ENCODE measurements at places on chromosomes 16 and 17.
A peak's percentile ranks its signal among the peaks of the same experiment; 100 is the strongest.

DNA sequence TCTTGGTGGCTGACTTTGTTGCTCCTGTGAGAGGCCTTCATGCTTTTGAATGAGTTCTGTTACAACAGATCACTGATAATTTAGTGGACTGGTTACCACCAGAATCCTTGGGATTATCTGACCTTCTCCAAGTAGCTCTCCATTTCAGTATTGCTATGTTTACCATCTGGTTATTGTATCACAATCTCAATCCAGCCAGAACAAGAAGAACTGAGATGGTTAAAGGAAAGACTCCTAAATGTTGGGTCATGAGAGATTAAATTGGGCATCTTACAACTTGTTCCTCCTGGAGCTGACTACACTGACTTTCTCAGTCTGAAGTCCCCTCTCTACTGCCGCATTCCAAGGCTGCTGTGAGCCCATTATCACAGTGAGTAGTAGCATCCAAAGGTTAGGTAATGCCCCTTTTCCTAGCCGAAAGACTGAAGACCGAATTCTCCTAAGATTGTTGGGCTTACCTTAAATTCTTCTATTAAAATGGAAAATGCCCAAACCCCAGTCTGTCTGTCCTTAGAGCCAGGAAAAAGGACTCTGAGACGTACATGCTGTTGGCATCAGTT, 181.7 kb upstream of the TBX2 start:
- no peak for DNase-seq

DNA sequence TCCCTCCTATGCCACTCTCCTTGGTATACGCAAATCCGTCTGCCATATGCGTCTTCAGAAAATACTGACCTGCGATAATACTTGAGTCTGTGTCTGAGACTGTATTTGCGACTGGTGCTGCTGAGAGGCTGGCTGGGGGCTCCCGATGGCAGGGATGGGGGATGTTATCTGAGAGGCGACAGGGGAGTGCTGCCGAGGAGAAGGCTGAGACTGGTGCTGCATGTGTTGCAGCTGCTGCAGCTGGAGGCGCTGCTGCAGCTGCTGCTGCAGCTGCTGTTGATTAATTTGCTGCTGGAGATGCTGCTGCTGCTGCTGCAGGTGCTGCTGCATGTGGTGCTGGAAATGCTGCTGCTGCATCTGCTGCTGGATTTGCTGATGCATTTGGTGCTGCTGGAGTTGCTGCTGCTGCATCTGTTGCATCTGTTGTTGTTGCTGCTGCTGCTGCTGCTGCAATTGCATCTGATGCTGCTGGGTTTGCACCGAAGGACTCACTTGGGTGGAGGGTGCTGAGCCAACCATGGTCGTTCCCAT, 107.7 kb downstream of the TOX3 start:
- DNase-seq, result no peak

GRCh38 chr16:84597931-84598351, 19.9 kb downstream of the COTL1 start:
- peak; percentile 36 for DNase-seq

- DNase-seq, result no peak
Measured at GRCh38 chr16:66953462-66954096, 7.5 kb upstream of the CES3 start.

- DNase-seq, result no peak
Measured at GRCh38 chr16:85206472-85207356, 94.4 kb upstream of the CIBAR2 start.

GRCh38 chr17:34146440-34147043, 108.5 kb upstream of the CCL2 start:
- DNase-seq, result no peak

DNA sequence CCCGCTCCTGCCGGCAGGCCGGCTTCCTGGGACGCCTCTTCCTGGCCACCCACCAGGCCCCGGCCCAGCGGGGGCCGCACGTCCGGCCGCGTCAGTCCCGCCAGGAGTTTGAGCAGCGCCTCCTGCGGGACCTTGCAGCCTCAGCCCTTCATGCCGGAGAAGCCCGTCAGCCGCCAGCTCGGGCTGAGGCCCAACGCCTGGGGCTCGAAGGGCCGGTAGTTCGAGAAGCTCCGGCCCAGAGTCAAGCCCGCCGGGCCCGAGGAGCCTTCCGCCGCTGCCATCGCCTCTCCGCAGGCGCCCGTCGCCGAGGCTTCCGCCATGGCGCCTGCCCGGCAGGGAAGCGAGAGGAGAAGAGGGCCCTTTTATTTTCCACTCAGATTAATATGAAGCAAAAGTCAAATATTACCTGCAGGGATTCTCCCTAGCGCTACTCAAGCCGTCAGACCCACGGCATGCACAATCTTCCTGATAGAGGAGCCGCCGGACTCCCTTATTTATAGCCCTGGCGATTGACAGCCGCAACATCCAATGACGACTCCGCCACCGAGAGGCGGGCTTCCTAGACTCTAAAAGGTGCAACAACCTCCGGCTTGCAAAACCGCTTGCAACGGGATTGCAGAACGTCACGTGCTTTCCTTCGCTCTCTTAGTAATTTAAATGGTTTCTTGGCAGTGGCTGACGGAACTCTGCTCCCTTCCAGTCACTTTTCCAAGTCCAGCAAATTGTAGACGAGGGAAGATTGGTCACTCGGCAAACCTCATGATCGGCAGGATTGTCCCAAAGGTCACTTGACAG, at the start of gene SEPHS2:
TSS of gene SEPHS2 (minus strand) at position 467 of the 795 bp plus-strand sequence. CDS start at position 320, 147 bp downstream.
- peak; percentile 90 for DNase-seq

DNA sequence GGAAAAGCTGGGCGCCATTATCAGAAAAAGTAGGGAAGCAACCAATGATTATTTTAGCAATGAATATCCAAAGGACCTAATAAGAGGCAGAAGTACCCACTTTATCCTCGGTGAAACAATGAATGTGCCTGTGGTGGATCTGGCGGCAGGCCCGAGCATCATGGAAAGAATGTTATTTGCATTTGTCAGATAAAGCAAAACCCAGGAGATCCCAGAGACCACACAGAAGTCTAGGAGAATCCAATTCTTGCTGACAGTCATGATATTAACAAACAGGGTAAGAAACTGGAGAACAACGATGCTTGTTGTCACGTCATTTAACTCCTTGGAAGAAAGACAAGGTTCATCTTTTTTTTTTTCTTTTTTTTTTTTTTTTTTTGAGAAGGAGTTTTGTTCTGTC, 12.0 kb upstream of the TNRC6A start:
- no peak for DNase-seq

GRCh38 chr17:2264067-2264860, 39.3 kb downstream of the SMG6 start:
- DNase-seq, result no peak

DNA sequence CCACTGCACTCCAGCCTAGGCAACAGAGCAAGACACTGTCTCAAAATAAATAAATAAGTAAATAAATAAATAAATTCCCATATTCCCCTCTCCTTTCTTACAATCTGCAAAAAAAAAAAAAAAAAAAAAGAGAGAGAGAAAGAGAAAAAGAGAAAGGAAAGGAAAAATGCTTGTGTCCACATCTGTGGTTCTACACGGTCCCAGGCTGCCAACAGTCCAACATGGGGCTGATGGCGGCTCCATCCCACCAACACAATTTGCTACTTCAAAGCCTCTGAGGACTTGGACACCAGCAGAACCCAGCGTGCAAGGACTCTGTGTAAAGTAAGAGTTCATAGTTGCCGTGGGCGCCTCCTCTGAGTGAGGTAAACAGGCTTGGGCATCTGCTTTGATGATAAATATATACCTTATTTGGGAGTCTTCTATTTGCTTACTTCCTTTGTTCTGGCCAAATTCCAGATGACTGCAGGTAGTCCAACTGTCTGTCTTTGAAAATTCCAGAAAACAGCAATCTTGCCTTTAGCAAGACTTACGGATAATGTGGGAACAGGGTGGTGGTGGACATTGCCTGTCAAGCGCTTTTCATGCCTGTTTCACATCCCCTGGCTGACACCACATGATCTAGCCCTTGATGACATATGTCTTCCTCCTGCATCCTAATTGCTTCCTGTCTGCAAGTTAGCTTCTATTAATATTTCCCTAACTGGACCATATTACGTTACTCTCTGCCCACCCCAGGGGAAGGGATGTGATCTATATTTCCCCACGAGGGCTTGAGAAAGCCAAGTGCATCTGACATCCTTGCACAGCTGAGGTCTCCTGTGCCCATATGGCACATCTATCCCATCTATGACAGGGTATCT, 10.1 kb downstream of the LITAF start:
- no peak for DNase-seq

GRCh38 chr16:18943414-18943813, 17.2 kb upstream of the SMG1 start:
- no peak for DNase-seq

- DNase-seq, result peak; percentile 24
Measured at GRCh38 chr16:2090777-2091546, 43.2 kb downstream of the TSC2 start.

GRCh38 chr17:75647061-75647460, 13.8 kb downstream of the SMIM5 start:
- DNase-seq, result no peak

- DNase-seq, result peak; percentile 44
Measured at GRCh38 chr17:16419929-16420271, 4.5 kb downstream of the TRPV2 start.

DNA sequence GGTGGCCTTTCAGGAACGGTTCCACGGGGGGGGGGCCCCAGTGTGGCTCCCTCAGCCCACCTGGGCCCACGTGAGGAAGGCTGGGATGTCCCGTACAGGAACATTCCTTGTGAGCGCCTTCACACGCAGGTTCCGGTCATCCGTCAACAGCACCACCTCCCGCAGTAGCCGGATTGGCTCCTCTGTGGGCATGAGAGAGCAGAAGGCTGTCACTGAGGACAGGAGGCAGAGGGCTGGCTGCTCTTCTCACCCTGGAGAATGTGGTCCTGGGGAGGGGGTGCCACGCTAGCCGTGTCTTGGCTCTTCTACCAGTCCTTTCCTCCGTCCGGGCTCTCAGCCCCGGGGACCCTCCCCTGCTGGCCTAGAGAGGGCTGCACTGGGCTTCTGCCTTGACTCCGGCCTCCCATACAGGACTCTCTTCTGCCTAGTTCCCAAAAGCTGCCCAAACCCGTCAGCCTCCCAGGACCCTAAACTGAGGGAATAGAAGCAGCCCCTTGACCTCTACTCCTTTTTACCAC, 6.6 kb downstream of the HIC1 start:
- DNase-seq, result no peak

- DNase-seq, result peak; percentile 13
Measured at GRCh38 chr16:66961065-66961744, at the start of gene CES3. TSS of gene CES3 (plus strand) at chr16:66961266. CDS start at chr16:66961308, 42 bp downstream.

DNA sequence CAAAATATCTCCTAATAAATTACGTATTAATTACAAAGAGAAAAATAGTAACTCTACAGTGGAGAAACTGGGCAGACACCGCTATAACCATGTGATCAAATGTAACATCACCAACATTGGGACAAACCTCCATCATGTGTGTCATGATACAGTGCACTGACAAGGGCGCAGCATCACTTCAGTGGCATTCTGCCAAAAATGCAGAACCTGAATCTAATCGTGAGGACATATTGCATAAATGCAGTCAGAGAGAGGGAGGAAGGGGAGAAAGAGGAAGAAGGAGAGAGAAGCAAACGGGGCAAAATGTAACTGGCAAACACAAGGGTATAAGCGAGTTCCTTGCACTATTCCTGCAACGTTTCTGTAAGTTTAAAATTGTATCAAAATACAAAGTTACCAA, 74.2 kb upstream of the MARCHF10 start:
- no peak for DNase-seq

- no peak for DNase-seq
Measured at GRCh38 chr16:86324320-86324719, 186.0 kb upstream of the FOXF1 start.

- DNase-seq, result no peak
Measured at GRCh38 chr16:72317446-72317845, 145.5 kb upstream of the PMFBP1 start.

- DNase-seq, result peak; percentile 60
Measured at GRCh38 chr17:42659079-42659931, at the start of gene TUBG2. TSS of gene TUBG2 (plus strand) at chr17:42659284. CDS start at chr17:42659504, 220 bp downstream.

DNA sequence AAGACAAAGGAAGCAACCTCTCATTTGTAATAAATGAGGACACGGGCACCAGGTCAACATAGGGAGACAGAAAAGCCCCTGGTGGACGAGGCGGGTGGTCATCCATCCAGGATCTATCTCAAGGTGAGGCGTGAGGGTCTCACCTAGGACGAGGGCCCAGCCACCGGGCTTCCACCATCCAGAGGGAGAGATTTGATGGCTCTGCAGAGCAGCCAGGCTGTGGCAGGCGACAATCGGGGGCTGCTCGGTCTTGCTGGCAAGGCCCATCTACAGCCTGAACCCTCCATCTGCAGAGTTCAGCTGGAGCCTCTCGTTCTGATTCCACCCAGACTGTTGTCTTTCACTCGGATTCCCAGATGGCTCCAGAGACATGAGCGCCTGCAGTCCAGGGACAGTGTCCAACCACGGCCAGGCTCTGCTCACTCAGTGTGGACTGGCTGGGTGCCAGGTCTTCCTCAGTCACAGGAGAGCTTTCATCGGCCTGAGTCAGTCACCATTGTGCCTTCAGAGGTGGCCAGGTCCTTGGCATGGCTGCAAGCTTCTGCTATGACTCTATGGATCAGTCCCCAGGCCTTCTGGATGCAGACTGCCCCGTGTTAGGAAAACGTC, 5.9 kb downstream of the LITAFD start:
- DNase-seq, result no peak

- peak; percentile 17 for DNase-seq
Measured at GRCh38 chr16:528111-529011, 849 bp downstream of the CAPN15 start.

DNA sequence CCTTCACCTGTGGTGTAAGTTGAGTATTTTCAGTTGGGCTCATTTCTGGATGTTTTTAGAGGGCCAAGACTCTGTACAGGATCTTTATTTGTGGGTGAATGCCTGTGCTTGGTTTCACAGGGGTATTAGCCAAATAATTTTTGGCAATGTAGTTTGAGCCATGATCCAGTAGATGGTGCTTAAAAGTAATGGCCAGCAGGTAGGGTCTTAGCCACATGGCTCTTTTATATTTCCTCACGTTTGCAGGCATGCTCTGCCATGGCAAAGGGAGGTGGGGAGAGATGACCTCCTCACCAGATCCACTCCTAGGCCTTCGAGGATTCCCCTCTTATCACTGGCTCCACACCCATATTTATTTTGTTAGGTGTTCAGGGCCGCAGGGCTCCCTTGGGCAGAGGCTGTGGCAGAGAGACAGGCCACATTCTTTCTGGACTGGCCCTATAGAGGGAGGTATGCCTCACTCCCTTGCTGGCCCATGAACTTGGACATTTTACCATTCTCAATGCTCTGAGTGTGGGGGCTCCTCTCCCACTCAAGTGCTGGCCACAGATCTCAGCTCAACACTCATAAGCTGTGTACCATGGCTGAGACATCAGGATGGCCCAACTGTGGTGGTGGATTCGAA, 417.1 kb downstream of the XYLT1 start:
- no peak for DNase-seq

- DNase-seq, result no peak
Measured at GRCh38 chr17:784143-784542, 2.0 kb downstream of the MRM3 start.

DNA sequence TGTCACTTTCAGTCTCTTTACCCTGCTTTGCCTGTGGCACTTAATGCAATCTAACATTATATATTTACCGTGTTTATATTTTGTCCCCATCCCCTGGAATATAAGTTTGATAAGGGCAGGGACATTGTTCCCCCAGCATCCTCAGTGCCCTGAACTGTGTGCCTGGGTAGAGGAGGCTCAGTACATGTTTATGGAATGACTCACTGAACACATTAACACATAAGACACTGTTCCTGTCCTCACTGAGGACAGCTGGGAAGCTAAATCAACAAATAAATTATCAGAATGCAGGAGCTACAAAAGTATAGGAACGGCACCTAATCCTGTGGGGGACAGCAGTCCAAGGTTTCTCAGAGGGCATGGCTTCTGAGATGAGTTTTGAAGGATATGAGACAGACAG, 27.8 kb downstream of the GRIN2A start:
- no peak for DNase-seq

- no peak for DNase-seq
Measured at GRCh38 chr16:66167564-66168291, 198.8 kb upstream of the CDH5 start.

Data from T-helper 22 cell (primary cell).